ENCODE measurements at places on chromosomes 4 and X.

GRCh38 chrX:46698691-46699090, 60.2 kb downstream of the SLC9A7 start:
- no peak for DNase-seq

DNA sequence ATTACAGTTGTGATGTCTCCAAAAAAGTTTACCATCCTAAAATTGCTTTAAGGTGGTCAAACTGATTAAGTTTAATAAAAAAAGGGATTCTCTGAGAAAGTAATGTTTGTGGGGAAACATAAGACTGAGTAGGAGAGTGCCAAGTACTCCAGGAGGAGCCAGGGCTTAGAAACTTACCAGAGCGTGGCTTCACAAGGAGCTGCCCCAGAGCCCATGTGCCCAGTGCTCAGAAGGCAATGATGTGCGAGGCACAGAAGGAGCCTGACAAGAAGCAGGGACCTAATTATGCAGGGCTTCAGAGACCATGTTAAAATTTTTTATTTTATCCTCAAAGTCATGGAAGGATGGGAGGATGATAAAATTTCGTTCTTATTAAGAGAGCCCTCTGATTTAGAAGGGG, 204.2 kb downstream of the PALLD start:
- DNase-seq: no peak

- DNase-seq: no peak
These were observed 43.2 kb downstream of the SAT1 start for GRCh38 chrX:23826216-23826615.

DNA sequence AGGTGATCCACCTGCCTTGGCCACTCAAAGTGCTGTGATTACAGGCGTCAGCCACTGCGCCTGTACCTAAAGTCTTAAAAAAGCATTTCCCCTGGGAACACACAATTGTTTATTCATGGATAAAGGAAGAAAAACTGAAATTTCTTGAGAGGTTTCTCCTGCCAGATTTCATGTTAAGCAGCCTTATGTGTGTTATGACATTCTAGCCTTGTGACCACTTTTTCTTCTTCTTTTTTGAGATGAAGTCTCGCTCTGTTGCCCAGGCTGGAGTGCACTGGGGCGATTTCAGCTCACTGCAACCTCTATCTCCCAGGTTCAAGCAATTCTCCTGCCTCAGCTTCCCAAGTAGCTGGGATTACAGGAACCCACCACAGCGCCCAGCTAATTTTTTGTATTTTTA, 57.8 kb upstream of the PLAC8 start:
- no peak for DNase-seq

DNA sequence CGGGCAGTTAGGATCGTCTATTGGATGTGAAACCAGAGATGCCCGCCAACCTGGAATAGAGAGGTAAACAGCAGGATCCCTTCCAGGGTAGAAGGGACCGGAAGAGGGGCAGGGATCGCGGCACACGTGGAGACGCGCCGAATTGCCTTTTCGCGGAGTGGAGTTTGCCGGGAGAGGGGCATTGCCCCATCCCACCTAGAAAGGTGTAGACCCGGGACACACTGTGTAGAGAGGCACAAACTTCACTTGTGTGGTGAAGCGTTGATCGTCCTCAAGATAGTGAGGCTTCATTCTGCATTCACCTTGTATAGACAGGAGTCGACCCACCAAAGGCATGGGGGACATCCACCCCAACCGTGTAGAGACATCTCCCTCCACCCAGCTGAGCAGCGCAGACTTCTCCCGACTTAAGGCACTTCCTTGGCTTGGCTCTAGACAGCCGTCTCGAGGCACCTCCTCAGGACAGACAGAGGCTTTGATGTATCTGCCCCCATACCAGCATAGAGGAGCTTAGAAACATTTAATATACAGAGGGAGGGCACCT, 410 bp downstream of the GNL3L start:
- DNase-seq: peak; percentile 5

DNA sequence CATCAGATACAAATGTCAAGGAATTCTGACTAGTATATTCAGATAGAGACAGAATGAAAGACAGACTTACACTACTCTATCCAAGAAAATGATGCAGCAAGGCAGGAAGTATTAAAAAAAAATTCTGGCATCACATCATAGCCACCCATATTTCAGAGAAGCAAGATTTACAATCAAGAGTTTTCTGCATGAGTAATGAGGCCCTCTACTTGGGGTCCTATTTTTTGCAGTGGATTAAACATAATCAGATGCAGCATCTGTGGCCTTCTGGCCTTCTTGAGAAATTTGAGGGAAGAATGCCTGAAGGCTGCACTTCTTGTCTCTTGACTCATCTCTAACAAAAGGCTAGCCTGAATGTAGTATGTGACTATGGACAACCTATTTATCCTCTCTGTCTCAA, 48.2 kb upstream of the SLIT2 start:
- DNase-seq: no peak

DNA sequence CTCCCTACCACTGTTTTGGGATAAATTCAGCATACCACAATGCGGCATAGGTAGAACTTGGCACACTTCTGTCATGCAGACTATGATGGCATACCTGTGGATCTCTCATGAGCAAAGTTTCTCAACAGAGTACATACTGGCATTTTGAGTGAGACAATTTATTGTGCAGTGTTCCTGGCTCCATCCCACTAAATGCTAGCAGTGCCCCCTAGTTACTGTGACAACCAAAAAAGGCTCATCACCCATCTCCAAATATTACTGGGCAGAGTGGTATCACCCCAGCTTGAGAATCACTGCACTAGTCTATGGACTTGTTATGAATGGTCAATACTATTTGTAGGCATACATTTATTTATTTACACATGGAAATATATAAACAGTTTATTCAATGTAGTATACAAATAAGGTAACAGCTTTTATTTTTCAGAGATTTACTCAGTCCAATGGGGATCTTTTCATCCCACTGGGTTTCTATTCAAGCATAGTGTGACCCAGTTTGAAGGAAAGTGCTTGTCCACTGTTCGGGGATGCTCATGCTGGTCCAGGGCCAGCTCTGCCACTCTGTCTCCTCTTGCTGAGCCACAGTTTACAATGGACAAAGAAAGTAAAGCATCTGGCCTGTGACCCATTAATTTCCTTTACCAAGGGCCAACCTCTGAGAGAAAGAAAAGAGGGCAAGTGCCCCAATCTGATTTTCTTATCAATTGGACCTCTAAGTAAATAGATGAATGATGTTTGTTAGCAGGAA, 81.0 kb upstream of the IL2 start:
- DNase-seq: no peak

DNA sequence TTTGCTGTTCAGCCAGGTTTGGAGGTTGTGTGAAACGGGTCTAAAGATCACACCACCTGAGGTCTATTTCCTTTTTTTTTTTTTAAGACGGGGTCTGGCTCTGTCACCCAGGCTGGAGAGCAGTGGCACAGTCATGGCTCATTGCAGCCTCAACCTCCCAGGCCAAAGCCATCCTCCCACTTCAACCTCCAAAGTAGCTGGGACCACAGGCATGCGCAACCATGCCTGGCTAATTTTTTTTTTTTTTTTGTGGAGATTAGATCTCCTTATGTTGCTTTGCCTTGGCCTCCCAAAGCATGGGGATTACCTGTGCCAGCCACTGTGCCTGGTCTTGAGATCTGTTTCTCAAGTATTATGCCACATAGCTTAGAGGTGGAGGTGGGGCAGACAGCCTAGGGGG, 49.2 kb upstream of the ELOVL6 start:
- no peak for DNase-seq

DNA sequence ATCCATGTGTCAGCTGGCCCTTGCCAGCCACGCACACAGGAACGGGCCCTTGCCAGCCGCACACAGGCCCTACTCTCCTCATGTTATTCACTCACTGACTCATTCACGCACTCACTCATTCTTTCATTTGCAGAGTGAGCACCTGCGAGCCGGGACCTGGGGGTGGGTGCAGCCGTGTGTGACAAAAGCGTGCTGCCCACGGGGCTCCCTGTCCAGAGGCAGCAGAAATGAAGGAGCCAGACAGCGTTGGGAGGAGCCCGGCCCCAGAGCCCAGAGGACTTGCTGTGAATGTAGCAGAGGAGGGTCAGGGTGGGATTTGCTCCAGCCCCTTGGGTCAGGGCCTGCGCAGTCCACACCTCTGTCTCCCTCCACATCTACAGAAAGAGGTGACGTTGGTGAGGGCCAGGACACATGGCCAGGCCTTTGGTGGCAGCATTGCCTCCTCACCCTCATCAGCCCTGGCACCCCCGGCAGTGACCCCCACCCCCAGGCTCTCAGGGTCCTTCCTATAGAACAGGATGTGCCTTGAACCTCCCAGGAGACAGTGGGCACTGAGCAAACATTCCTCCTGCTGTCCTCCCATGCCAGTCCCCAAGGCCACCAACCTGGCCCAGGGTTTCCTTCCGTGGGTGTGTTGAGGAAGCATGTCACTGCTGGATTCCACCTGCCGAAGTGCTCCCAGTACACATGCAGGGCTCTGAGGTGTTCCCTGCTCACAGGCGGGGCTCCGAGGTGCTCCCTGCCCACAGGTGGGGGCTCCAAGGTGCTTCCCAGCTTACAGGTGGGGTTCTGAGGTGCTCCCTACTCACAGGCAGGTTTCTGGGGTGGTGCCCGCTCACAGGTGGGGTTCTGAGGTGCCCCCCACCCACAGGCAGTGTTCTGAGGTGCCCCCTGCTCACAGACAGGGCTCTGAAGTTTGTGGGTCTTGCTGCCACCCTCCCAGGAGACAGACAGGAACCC, 105.7 kb downstream of the HMX1 start:
- DNase-seq: no peak

DNA sequence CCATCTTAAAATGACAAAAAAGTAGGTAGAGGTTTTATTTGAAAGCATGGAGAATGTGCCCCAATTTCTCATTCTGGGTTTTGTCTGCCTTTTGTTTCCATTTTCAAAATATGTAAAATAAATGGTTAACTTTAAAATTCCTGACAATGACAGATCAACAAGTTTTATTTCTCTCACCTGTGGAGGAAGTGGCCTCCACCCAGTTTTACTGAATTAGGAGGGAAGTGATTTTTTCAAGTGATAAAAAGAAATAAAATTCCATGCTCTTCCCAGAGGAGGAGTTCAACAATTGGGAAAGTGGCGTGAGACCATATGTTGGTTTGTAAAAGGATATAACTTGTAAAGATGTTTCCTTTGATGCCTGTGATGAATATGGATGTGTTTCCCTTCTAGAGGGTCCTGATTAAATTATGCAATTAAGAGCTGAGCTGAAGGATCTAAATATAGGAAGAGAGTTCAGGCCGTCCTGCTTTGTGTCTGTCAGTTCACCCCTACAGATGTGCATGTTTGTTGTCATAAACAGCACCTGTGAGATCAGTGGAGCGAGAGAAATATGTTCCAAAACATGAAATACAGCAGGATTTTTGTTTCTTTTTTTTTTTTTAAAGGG, 19.5 kb downstream of the SMAD1 start:
- DNase-seq: no peak

DNA sequence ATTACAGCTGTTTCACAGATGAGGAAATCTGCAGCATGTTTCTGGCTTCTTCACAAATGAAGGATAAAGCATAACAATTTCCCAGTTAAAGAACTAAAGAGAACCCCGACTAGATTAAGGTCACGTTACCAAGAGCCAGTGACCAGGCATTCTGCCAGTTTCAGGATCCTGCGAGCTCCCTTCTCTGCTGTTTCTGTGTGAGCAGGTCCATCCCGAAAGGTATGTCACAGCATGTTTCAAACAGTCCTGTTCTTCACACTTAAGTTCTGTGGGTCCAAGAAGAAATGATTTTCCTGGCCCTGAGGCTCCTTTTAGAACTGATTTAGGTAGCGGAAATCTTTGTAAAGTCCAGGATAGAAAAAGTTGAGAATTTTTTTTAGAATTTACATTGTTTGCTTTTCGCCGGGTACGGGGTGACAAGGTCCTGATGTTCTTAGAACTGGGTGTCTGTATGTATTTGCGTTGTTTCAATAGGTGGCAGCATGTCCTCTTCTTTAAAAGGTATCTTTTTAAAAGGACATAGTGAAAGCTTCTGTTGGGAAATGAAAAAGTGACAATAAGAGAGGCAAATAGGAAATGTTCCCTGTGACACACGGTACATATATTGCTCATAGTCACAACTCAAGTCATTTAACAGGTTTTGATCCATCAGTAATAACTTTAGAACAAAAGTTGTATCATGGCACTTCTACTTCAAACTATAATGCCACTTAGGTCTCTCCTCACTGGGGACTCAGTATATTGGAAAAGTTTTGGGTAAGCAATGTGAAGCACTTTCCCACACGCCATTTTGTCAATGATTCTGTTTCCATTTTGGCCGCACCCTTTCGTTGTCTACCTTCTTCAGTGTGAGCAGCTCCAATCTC, 18.4 kb downstream of the IL21 start:
- no peak for DNase-seq

- no peak for DNase-seq
These were observed 2497.3 kb downstream of the ARAP2 start for GRCh38 chr4:33746979-33747378.

DNA sequence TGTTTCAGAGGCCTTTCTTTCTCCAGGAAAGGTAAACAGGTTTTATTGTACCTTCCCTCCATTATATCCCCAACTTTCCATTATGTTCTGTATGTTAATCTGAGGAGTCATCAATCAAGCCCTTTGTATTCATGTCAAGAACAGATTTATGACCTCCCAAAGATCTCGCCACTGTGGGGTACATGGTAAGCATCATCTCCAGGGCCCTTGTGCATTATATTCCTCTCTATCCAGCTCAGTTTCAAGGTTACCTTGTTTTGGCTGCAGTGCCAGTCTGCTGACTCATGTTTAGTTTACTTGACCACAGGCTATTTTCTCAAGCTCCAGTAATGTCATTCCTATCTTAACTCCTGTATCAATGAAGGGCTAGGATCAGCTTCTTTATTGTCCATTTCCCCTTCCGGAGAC, 125.1 kb upstream of the FRMPD4 start:
- no peak for DNase-seq

DNA sequence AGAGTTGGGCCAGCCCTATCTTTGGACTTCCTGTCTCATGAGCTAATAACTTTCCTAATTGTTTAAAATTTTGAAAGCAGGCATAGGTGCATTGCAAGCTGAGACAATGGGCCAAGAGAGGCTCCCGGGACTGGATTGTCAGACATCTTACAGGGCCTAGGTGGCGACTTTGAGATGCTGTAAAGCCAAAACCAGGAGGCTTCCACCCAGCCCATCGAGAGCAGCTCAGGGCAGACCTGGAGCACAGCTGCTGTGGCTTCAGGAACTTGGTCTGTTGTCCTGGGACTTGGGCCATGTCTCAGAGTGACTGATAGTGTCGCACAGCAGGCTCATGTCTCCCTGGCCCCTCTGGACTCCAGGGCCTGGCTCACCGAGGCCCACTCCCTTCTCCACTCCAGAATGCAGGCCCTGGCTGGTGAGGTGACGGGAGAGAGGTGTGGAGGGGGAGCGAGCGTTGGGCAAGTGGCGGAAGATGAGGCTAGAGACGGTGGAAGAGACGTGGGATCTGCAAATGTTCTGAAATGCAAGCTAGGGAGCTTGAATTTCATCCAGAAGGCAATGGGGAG, 24.1 kb upstream of the MTM1 start:
- no peak for DNase-seq

- DNase-seq: no peak
These were observed 7.5 kb downstream of the FRYL start for GRCh38 chr4:48772556-48772955.

DNA sequence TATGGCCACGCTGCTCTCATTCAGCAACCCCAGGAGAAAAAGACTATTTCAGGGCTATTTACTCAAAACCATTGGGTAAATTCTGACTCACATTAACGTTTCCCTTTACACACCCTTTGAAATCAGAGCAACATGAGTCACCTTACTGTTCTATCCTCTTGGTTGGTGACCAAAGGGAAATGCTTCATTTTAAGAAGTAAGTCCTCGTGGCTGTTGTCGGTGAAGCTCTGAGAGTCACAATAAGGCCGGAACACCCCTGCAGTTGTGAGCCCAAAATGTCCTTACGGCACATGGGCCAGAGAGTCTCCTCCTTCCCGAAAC, 56.3 kb upstream of the SPRY1 start:
- no peak for DNase-seq

All from nephron progenitor cell (in vitro differentiated cells).